ENCODE measurements at places on chromosomes 11 and 22.

GRCh38 chr11:109433753-109434256 lies 11.8 kb downstream of the C11orf87 start:
- no peak for DNase-seq

DNA sequence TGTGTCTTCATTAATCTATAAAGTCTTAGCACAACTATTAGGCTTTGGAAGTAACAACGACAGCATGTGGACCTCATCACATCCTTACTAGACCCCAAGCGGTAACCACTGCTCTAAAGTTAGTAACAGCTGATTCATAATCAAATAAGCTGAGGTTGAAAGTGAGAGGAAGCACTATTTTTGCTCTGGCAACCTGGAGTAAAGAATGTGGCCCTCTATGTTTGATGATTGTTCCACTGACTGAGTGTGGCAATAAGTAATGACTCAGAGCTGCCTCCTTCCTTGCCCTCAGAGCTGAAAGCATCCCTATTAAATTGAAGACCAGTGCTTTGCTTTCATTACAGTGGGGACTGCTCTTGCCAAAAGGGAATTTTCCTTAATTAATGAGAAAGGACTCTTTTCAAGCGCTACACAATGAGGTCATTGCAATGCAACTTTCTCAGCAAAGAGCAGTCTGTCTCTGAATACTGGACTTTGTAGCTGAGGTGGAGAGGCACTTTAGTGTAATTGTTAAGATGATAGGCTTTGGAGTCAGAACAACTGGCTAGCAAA lies 906.1 kb upstream of the RAG2 start:
- DNase-seq: no peak

GRCh38 chr22:45238076-45238956 lies 2.4 kb downstream of the KIAA0930 start:
- DNase-seq: no peak

DNA sequence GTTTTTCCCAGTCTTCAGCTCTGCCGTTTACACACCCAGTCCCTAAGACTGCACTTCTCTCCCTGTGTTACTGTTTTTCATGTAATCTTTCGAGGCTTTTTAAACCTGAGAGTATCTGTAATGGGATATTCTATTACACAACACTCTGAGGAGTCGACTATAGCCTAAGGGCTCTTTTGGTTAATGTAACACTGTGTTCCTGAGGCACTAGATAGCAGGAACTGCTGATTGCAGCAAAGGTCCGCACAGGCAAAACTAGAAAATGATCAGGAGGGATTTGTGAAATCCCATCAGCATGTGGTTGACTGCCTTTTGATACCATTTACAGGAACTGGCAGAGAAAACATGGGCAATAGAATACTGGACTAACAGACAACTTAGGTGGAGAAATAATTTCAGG lies 512.3 kb upstream of the RAG2 start:
- no peak for DNase-seq

DNA sequence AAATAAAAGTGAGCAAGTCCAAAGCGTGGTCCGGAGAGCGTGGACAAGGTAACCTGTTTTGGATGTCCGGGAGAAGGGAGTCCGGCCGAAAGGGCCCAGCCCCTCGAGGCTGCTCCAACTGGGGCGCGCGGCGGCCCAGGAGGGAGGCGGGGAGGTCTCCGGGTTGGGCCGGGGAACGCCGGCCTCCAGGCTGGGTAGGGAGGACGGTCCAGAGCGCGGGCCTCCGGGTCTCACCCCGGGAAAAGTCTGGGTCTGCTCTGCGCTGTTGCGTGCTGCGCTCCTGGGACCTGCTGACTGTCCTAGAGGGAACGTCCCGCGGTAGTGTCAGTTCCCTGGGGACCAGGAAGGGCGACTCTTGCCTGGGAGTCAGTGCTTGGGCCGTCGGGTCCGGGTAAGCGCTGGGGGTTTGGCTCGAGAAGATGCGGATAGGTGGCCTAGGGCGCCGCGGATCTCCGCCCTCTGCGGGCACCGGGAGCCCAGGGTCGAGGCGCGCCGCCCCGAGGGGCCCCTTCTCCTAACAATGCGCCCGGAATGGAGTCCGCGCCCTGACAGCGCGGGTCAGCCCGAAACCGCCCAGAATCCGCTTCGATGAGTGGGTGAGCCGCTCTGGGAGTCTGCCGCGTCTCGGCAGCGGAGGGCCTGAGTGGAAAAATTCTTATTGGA lies 988 bp upstream of the FLI1 start:
- no peak for DNase-seq

GRCh38 chr22:17314487-17314886 lies 54.8 kb upstream of the CECR2 start:
- DNase-seq: no peak

GRCh38 chr11:114142707-114143106 lies 83.2 kb downstream of the ZBTB16 start:
- no peak for DNase-seq

GRCh38 chr11:9762531-9762930 lies 98.7 kb downstream of the SWAP70 start:
- no peak for DNase-seq

- no peak for DNase-seq
These were observed 1.2 kb downstream of the C2CD2L start for GRCh38 chr11:119108146-119108856.

GRCh38 chr22:49825436-49825835 lies 2.2 kb downstream of the BRD1 start:
- DNase-seq: no peak

- DNase-seq: no peak
These were observed 68.9 kb upstream of the POU2AF2 start for GRCh38 chr11:111176603-111177002.

DNA sequence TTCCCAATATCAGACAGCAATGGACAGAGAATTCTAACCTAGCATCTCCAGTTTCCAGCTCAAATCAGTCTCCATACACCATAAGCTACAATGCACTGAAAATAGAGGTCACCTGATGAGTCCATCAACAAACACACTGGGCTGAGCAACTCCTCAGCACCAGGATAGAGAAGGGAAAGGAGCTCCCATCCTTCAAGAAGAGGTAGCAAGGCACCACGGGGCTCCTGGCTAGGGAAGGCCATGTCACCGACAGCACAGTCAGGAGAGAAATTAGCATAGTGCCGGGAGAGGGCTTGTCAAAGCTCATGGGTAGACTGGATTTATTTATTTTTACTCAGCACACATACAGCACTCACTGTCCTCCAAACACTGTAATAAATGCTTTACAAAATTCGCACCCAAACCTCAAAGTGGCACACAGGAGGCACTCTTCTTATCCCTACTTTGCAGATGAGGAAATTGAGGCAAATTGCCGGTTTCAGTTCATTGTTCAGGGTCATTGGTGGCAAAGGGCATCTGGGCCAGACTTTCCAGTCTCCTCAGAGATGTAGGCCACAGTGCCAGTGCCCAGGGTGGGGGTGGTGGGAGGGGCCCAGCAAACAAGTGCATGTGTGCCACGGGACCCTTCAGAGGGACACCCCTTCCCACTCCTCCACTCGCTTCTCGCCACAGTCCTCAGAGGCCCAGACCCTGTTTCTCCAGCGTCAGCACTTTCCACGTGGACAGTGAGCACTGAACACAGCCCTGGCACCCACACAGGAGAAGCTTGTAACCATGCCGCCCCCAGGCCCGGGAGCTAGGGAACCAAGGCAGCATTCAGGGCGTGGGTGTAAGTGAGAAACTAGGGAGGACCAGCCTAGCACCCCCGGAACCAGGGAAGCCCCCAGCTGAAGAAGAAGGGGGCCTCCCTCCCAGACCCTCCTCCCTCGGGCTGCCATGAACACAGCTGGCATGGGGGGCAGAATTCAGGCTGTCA lies 1417.4 kb downstream of the TBC1D22A start:
- DNase-seq: no peak

DNA sequence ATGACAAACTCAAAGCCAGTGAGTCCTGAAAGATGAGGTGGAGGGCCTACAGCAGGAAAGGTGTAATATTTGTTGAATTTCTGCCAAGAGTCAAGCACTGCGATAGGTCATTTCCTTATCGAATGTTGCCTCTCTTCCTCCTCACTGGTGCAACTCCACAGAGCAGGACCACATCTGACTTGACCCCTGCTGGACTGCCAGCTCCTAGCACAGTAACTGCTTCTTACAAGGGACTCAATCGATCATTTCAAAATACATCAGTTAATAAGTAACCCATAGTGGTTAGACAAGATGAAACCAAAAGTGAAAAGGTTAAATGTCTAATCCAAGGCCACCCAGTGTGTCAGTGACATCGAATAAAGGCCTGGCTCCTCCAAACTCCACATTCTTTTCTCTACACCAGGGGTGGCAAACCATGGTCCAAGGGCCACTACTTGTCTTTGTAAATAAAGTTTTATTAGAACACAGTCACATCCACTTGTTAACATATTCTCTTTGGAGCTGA lies 98.5 kb upstream of the CSNK2A3 start:
- DNase-seq: no peak

DNA sequence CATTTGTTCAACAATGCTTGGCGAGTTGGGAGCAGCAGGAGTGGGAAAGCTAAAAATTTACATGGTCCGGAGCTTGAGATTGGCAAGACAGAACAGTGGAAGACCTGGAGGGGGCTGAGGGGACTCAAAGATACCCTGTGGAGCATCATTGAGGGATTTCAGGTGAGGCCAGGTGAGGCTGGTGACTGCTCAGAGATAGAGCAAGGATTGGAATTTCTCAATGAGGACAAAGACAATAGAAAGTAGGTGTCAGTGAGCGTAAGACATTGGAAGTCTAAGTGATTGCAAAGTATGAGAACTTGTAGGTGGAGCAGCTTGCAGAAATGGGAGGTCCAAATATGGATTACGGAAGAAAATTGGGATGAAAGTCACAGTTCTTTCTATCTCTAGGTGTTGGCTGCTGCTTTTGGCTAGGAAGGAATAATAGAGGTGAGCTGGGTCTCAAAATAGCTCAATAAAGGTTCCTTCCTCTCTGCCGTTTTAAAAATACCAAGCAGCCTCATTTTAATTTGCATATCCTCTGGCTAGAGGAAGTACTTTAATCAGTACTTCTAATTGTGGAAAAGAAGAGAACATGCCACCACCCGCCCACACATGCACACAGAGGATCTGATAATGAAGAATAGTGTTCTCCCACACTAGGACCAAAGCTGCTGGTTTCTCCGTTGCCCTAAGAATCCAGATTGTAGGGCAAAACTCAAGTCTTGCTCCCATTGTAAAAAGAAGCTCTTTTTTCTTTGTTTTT lies 41.8 kb upstream of the SORL1-AS1 start:
- DNase-seq: no peak

DNA sequence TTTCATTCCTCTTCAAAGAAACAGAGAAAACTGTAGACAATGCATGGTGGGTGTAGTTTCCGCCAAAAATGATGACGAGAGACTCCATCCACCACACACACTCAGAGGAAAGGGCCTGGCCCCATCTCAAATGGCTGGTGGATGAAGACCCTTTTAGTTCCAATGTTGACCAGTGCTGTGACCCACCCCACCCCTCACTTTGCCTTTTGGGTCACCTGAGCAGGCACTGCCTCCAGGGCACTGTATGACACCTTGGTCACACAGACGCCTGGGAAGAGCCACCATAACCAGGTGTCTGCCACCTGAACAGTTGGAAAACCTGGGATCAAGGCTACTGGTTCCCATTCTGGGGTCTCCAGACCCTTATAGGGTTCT lies 121.3 kb downstream of the MPPED1 start:
- no peak for DNase-seq

GRCh38 chr11:118087931-118088330 lies 1.2 kb upstream of the SMIM35 start:
- DNase-seq: no peak

- no peak for DNase-seq
These were observed 20.4 kb upstream of the IGSF9B start for GRCh38 chr11:133977067-133977677.

GRCh38 chr11:78310500-78310909 lies 107.1 kb downstream of the GAB2 start:
- DNase-seq: no peak

DNA sequence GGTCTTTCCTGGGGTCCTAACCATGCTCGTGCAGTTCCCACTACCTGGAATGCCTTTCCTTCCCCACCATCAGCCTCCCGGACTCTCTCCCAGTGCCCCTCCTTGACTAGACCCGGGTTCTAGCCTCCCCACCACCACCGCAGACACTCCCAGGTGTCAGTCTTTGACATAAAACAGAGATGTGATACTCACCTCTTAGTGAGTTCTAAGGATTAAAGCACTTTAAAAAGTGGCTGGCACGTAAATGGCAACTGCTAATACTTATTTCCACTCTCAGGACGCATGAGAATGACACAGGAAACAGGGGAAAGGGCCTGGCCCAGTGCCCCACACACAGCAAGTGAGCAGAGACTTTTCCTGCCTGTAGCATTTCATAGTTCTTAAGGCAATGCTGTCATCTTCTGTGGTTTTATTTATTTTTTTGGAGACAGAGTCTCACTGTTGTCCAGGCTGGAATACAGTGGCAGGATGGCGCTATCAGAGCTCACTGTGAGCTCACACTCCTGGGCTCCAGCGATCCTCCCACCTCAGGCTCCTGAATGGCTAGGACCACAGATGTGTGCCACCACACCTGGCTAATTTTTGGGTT lies 1.9 kb upstream of the SLC25A45 start:
- no peak for DNase-seq

DNA sequence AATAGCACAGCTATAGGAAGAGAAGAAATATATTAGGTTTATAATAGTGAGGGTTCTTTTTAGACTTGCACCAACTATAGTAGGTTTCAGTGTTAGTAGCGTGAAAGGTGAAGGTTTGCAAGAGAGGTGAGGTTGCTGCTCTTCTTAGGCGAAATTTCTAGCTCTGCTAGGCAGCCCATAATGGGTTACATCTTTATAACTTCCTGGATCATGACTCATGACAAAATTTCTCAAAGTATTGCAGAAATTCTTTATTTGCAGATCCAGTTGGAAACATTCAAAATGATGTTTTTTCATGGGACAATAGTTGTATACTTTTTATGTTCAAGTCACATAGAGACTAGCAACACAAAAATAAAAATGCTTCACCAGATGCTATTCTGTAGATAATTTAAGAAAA lies 260.0 kb downstream of the SOX6 start:
- no peak for DNase-seq

DNA sequence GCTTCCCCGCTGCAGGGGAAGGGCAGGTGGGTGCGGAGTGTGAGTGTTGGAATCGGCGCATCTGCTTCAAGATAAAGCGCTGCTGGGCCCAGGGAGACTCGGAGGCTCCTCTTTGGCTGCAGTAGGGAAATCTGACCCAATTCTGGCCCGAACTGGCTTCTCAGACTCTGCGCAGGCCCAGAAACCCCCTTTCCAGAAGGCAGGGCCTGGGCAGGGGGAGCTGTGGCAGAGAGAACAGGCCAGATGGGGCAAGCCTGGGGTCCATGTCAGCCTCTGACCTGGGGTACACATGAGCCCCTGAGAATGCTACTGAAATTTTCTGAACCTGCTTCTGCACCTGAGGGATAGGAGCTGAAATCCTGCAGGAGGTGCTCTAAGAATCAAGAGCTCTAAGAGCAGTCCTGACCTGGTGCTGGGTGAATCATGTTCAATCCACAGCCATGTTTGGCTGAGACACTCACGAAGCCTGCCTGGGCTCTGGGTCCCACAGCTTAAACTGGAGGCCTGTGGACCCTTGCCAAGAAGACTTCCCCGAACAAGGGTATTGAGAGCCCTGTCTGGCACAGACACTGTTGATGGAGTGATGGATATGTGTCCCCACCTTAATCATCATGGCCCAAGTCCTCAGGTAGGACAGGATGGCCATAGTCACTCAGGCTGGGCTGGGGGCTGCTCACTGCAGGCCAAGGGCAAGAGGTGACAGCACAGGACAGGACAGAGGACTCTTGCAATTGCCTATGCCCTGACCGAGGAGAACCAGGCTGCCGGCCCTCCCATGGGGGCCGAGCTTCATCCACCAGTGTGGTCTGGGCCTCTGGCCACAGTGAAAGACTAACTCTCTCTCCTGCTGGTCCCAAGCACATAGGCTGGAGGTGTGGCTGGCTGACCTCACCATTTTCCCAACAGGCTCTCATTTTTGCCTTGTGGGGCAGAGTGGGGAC lies 6.9 kb downstream of the RAB3IL1 start:
- no peak for DNase-seq
